ENCODE measurements at places on chromosomes 11 and 22.

- DNase-seq, result no peak
These were observed 48.1 kb upstream of the EIF3D start for GRCh38 chr22:36577019-36577418.

DNA sequence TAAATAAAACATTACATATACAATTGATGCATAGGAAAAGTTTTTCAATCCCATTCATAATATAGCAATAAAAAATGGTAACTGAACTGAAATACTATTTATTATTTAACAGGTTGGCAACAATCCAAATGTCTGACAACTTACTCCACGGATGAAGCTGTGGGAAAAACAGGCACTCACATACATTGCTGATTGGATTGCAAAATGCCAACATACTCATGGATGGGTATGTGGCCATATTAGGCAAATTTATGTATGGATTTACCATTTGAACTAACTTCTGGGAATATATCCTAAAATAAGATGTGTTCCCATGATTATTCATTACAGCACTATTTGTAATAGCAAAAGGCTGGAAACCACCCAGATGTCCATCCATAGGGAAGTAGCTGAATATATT is 3.2 kb upstream of the BIRC2 start:
- DNase-seq, result no peak

- DNase-seq, result no peak
These were observed 216.3 kb upstream of the MTNR1B start for GRCh38 chr11:92753161-92753560.

GRCh38 chr11:61498767-61499341 is 9.7 kb upstream of the LRRC10B start:
- no peak for DNase-seq

GRCh38 chr22:26800858-26801257 is 143.5 kb downstream of the MIAT start:
- no peak for DNase-seq

- DNase-seq, result no peak
These were observed 852 bp downstream of the BUD13 start for GRCh38 chr11:116771935-116772334.

All from BE2C (cell line).